Fibroblast of skin of right quadriceps (primary cell): ENCODE measurements at places on chromosomes 3 and 15.
A peak's percentile ranks its signal among the peaks of the same experiment; 100 is the strongest.

DNA sequence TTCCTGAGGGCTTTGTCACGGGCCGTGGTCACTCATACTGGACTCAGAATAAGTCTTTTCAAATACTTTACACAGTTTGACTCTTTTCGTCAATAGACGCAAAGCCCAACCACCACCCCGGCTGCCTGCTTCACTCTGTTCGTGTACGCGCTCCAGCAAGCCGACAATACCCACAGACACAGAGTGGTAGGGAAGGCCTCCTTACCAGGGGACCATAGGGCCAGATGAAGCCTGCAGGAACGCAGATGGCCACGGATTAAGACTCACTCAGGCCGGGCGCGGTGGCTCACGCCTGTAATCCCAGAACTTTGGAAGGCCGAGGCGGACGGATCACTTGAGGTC lies 29.7 kb downstream of the EFCAB12 start:
- DNase-seq: no peak

GRCh38 chr3:178275793-178276192 lies 260.4 kb upstream of the KCNMB2 start:
- no peak for DNase-seq

GRCh38 chr15:101198031-101198575 lies 53.7 kb downstream of the CHSY1 start:
- no peak for DNase-seq

DNA sequence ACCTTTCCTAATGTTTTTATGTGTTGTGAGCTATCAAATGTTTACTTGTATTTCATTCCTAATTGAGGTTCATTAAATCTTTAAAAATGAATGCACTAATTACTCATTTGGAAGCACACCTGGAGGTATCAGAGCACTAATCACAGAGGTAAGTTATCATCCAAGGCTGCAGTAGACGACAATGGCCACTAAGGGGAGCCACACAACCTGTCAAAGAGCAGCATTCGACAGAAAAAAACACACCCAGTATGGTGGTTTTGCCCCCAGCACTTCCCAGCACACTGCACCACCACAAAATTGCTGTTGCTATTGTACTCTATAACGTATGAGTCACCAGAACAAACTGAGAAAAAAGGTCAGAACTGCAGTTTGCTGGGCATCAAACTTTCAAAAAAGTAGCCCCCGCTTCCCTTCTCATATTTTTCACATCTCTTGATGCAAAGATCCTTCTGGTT lies 205.9 kb upstream of the IGF1R start:
- DNase-seq: peak; percentile 82

GRCh38 chr3:46930166-46930944 lies 46.2 kb downstream of the CCDC12 start:
- no peak for DNase-seq

DNA sequence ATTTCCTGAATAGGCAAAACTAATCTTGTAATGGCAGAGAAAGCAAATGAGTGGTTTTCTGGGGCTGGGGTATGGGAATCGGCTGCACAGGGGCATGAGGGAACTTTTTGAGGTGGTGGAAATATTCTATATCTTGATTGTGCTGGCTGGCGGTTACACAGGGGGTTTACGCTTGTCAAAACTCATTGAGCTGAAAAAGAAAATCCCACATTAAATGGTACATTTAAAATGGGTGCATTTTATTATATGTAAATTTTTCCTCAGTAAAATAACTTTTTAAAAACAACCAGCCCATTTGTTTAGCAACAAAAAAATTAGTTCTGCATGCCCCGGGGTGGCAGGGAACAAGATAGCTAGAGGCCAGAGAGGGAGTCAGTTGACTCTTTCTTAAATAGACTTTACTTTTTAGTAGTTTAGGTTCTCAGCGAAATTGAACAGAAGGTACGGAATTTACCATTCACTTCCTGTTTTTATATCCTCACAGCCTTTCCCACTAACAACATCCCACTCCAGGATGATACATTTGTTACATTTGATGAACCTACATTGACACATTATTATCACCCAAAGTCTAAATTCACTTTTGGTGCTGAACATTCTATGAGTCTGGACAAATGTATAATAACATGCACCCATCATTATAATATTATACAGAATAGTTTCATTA lies 41.2 kb upstream of the BCL2A1 start:
- no peak for DNase-seq

- no peak for DNase-seq
Measured at GRCh38 chr3:98540346-98540745, 8.6 kb downstream of the GPR15 start.

DNA sequence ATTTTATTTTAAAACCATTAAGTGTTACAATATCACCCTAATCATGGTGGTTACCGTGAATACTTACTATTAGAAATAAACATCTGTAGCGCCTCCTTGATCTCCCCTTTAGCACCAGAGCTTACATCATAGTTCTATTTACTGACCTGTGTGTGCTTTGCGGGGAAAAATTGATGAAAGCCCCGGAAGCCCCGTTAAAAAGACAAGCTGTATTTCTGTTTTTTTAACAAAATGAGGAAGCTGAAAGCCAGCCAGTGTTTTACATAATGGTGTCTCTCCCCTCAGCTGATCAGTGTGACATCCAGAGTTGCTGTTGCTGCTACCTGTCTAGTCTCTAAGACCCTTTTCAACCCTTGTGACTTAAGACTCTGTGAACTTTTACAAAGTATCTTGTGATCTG lies 100.8 kb downstream of the OPA1 start:
- DNase-seq: no peak

DNA sequence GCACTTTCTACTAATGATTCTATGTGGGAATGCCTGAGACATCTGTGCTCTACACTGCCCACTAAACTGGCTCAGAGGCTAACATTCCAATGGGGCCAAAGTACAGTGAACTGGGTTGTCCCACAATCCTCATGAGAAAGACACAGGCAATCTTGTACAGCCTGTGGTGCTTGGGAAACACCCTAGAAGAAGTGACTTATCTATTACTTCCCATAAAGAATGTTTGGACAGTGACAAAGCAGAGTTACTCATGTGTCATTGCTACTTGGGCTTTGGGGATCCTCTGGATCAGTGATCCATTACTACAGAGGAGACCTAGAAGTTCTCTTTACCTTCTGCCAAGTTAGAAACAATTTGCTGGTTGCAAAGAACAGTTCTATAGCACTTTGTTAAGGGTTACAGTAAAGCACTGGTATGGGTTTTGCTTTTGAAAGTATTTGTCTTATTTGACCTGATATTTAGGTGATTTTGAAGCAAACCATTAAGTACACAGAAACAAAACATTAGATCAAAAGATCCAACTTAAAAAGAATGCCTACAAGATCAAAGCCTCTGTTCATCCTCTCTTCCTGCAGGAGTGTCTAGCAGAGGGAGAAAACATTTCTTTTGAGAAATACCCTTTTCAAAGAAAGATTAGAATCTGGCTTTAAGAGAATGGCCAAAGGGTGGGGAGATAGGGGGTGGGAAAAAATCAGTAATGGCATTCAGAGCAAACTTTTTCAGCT lies 75.8 kb downstream of the CTNNB1 start:
- peak; percentile 42 for DNase-seq

- no peak for DNase-seq
Measured at GRCh38 chr3:188742755-188743550, 428.8 kb upstream of the TPRG1 start.
